ENCODE measurements at places on chromosomes 12 and 14.

DNA sequence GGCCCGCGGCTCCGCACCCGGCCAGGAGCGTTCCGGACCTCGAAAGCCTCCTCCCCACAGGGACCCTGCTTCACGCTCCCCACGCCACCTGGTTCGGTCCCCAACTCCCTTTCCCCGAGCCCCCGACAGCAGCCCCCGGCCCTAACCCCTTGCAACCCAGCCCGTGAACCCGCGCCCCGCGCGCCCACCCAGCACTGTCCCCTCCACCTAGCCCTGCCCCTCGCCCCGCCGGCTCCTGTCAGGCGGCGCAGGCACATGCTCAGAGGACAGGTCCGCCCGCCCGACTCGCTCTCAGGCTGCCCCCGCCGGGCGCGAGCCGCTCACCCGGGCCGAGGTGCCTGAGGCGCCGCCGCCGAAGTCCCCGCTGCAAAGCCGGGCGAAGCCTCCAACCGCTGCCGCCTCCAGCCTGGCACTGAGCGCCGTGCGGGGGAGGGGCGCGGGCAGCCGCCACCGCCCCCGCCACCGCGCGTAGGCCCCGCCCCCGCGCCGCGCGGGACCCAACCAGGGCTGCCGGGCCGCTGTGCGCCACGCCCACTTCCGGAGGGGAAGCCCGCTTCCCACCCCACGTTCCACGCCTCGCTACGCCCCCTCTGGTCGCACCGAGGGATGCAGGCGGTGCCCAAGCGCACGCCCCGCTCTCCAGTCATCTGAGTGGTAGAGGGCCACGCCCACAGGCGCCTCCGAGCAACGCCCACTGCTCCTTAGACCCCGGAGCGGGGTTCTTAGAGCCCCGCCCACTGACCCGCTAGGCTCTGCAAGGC lies at the start of gene CORO1C:
Gene CORO1C (minus strand): TSS at position 414 of the 761 bp plus-strand sequence. CDS start 30,200 bp downstream, outside the sequence.
- peak; percentile 96 for DNase-seq

DNA sequence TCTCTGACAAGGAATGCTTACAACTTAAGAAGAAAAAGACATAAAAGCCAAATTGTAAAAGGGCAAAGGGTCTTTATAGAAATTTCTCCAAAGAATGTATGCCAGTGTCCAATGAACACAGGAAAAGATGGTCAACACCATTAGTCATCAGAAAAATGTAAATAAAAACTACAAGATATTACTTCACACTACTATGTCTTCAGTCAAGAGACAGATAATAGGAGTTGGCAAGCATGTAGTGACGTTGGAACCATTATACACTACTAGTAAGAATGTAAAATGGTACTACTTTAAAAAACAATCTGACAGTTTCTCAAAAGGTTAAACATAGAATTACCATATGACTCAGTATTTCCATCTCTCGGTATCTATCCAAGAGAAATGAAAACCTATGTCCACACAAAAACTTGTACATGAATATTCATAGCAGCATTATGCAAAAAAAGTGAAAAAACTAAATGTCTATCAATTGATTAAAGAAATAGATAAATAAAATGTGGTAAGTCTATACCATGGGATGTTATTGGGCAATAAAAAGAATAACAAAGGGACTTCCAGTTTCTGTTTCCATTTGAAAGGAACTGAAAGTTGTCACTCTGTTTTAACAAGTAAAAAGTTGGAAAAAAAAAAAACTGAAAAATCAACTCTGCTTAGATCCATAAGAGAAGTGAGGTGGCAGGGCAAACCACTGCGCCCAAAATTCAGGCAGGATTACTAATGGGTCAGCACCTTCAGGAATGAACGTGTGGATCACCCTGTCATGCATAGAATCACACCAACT lies 69.8 kb downstream of the ALG10B start:
- DNase-seq: no peak

DNA sequence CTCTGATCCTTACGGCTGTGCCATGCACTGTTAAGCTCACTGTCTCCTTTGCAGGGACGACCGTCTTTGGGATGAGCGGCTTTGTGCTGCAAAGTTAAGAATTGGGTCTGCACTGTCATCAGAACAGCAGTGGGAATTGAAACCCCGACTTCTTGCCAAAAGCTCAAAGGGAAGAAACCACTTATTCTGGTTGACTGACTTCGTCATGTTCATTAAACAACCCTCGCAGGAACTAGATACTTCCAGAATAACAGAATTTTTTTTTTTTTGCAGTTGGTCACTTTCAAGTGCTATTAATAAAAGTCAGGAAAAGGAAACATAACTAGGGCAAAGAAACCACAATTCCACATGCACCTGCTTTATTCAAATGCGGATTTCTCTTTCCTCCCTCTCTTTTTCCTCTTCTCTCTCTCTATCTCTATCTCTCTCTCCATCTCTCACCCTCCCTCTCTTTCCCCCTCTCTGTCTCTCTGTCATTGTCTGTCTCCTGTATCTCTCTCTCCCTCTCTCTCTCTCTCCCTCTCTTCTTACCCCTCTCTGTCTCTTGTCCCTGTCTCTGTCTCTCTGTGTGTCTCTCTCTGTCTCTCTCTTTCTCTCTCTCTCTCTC lies 12.3 kb upstream of the GLT1D1 start:
- DNase-seq: no peak

- no peak for DNase-seq
Measured at GRCh38 chr14:28589792-28590191, 176.8 kb upstream of the FOXG1 start.

DNA sequence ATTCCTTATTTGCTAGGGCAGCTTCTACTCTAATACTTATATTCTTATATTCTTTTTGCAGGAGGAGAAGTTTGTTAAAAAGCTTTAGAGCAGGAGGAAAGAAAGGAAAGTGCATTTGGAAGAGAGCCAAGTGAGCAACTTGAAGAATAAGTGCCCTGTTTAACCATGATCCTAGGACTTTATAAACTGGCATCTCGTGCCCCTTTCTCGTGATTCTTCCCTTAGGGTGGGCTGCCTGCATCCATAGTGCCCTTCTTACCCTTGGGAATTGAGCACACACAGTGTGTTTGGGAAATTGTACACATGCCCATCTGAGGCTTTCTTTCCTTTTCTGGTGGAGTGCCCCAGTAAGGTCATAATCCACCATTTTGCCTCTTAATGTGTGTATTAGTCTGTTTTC lies 141.9 kb downstream of the NUBPL start:
- DNase-seq: no peak

DNA sequence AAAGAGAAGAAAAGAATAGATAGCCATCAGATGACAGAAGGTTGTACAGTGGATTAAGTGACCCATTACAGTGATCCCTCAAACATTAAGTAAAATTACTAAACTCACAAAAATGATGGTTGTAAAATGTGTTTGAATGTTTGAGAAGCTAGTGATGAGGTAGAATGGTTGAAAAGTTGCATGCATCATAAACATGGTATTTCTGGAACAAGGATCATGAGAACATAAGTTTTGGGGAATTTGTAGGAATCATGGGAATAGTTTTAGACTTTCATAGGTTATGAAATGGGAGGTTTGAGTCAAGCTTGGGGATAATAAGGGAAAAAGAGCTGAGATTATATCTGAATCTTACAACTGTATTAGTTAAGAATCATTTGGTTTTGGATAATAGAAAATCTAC lies 34.1 kb upstream of the NEDD1 start:
- DNase-seq: no peak

GRCh38 chr14:28365510-28365909 lies 401.1 kb upstream of the FOXG1 start:
- no peak for DNase-seq

- peak; percentile 57 for DNase-seq
Measured at GRCh38 chr14:105486163-105486973, at the start of gene CRIP1. Gene CRIP1 (plus strand): TSS chr14:105486886. CDS start chr14:105487260, 374 bp downstream.

DNA sequence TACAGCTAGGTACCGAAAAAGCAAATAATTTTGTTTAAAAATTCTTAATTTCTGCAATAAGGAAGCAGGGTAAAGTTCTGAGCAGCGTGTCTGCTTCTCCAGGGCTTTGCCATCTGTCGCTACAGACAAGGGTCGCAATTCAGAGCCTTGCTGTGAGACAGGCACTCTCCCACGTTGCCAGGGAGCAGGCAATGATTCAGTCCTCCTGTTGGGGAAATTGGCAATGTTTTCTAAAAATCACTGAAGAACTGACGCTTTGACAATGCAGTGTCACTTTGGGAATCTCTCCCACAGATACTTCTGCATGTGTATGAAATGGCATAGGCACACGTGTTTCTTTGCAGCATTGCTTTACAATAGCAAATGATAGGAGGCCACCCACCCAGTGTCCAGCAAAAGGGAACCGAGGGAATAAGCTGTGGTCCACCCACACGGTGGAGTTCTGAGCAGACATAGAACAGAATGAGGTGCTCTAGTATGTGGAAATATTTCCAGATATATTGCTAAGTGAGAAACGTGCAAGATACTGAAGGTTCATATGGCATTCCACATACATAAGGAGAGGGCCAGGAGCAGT lies 16.0 kb upstream of the HIP1R start:
- DNase-seq: no peak

DNA sequence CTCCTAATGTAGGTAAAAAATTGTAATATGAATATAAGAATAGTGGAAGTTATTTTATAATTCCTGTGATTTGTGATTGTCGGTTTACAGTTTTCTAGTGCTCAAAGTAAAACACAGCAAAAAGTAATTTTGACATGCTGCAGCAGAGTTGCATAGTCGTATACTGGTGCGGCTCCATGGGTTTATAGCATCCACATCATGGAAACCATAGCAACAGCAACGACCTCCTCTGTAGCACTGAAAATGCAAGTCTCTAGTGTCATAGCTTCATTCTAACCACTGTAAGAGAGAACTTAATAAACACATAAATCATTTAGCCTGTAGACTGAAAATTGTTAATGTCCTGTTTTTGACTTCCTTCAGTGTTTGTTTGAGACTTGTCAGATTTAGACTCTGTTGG lies 574.3 kb downstream of the KCNH5 start:
- DNase-seq: no peak

DNA sequence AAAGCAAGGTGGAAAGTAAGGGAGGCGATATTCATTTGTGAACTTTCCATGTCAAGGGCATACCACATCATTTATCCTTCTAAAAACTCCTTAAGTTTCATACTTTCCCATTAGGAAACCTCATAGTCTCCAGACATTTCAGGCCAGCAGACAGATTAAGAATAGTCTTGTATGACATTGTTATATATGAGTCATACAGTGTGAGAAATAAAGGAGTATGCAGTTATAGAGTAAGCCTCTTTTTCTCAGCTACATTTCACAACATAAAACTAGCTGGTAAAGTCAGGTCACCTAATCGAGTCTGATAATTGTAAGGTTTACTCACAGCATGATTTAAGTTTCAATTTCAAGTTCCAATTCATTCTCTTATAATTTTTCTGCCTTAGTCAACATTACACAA lies 164.3 kb downstream of the GRIP1 start:
- no peak for DNase-seq

DNA sequence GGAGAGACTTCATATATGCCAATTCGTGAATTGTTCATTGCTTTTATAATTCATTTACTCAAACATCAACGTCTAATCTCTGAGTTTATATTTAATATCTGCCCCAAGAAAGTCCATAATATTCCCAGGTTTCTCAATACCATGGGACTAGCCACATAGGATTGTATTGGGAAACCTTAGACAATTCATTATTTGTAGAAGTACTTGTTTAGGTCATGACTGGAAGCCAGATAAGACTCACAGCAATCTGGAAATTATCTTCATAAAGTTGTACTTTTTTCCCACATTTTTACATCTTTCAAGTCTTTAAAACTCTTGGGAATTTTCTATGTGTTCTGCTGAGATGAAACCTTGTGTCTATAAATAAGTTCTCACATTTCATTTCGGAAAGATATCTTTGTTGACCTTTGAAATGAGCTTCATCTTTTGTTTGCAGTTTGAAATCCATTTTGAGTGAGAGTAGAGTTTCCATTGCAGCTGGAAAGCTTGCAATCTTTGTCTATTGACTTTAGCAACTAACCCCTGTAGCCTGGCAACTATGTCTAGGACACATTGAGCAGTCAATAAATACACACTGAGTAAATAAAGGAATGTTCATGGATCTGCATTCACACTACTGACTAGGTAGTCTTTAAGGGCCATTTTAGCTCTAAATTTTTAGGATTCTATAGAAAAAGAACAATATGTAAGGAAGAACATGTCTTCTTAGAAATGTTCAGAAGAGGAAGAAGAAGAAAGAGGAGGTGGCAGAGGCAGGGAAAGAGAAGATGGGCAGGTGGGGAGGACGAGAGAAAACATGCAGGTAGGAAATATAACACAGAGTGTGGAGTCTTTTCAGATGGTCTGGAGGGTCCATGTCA lies 154.4 kb downstream of the LRIG3 start:
- DNase-seq: no peak

DNA sequence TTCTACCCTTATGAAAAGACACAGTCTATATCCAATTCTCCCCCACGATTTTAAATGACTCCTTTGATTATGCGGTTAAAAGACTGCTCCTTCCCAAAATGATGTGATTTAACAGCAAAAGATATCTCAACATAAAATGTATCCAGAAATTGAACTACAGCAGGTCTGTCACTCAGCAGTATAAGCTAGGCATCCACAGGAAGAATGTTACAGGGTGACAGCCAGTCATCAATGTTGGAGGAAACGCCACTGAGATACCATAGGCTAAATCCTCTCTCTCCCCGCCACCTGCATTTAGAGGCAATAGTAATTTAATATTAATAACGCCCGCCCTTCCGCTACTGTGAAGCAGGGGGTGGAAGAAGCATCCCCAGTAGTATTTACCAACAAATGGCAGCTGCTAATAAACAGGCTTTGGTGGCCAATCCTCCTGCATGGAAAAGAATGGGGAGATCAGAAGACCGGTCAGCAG lies 613 bp downstream of the RECQL start:
- DNase-seq: no peak

DNA sequence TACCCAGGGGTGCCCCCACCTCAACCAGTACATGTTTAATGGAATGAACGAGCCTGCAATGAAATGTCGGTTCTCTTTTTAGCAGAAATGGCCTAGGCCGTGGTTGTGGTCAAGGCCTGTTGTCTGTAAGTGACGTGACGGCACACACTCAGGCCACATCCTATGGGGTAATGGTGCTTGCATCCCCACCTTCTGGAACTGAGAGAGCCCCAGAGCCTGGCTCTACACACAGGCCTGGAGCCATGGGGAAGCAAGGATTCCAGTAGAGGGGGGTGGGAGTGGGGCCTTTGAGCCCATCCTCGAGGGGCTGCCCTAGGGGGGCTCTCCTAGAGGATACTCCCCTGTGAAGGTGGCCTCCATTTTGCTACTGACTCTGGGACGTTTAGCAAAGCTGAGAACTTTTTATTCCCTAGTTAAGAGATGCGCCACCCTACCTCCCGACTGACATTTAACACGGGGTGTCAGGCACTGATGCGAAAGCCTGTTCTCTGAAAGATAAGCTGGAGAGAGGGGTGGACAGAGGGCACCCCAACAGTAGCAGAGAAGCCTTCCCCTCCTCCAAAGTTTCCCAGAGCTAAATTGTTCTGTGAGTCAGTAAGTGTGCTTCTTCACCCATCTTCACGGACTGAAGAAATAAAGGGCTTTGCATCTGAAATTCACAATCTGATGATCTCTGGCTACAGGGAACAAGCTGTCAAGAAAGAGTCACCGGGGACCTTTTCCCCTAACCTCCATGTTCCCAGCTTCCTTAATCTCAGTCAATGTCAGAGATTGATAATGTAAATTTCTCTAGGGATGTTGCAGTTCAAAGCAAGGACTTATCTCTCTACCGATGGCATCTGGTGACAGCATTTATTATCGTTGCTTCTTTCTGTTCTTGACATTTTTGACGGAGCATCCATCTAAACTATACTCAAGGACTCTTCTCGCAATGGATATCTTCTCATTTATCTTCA lies 6.8 kb downstream of the RIN3 start:
- peak; percentile 61 for DNase-seq

GRCh38 chr12:123232472-123232806 lies 502 bp downstream of the MPHOSPH9 start:
- DNase-seq: no peak

Data from CD4-positive, alpha-beta T cell treated with Interleukin-15 for 1 hour (primary cell).